Stimulated activated naive CD8-positive, alpha-beta T cell treated with anti-CD3 and anti-CD28 coated beads, Interleukin-15, Interleukin-2, amounts not matched to agents 100 U/mL and 50 U/mL, for 24 hours (primary cell): ENCODE measurements at places on chromosomes 1 and 21.

DNA sequence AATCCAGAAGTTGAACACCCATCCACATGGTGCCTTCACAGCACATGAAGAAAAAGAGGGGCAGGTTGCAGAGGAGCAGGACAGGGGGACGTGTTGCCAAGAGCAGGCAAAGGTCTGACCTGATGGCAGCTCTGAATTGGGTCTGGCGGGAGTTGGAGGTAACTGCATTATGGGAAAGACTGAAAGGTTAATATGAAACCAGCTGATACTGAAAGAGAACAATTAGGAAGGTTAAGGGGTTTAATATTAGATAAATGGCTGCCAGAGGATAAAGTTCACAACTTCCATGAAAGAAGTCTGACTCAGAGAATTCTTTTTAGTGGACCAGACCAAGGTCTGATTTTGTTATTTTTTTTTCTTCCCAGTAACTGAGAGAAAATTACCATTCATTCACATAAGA, 76.1 kb downstream of the CD58 start:
- no peak for DNase-seq

GRCh38 chr1:31505911-31506497, 70.3 kb upstream of the TINAGL1 start:
- DNase-seq = peak; percentile 33

DNA sequence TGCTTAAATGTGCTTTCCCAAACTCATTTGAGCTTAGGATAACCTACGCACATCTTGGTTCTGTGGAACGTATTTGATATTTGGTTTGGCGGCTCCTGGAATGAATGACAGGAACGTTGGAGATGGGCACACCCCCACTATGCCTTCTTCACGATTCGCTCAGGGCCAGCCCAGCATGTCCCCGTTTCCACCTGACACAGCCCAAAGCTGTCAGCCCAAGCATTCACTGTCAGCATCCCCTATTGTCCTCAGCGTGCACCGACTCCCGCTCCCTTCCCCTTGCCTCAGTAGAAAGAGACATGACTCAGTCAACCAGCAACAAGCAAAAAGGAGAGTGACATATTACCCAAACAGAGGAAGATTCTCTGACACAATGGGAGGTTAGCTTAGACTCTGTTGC, 181.4 kb downstream of the KCNJ6 start:
- no peak for DNase-seq

- no peak for DNase-seq
Observed at GRCh38 chr1:172980456-172980855, 70.3 kb downstream of the TNFSF18 start.

- DNase-seq = no peak
Observed at GRCh38 chr1:157803851-157804250, 16.1 kb downstream of the FCRL1 start.

- DNase-seq = no peak
Observed at GRCh38 chr1:33149453-33150190, 32.2 kb downstream of the TRIM62 start.

DNA sequence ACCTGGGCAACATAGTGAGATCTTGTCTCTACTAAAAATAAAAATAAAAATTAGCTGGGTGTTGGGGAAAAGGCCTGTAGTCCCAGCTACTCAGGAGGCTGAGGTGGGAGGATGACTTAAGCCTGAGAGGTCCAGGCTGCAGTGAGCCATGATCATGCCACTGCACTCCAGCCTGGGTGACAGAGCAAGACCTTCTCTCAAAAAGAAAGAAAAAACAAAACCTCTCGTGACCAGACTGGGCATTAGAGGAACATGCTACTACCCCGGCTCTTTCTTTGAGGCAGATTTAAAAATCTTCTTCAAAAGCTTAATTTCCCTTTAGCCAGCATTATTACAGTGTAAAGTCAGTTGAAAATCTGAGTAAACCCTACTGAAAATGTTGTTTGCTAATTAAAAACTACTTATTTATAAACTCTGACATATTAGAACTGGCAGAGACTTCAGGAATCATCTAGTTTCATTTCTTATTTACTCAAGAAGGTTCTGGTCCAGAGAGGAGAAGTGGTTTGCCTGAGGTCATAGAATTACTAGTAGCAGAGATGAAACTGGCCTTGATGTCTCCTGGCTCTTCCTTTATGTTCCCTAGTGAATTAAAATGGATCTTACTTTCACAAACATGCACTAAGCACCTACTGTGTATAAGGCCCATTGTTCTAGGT, 11.6 kb upstream of the ELAVL4 start:
- DNase-seq = no peak

DNA sequence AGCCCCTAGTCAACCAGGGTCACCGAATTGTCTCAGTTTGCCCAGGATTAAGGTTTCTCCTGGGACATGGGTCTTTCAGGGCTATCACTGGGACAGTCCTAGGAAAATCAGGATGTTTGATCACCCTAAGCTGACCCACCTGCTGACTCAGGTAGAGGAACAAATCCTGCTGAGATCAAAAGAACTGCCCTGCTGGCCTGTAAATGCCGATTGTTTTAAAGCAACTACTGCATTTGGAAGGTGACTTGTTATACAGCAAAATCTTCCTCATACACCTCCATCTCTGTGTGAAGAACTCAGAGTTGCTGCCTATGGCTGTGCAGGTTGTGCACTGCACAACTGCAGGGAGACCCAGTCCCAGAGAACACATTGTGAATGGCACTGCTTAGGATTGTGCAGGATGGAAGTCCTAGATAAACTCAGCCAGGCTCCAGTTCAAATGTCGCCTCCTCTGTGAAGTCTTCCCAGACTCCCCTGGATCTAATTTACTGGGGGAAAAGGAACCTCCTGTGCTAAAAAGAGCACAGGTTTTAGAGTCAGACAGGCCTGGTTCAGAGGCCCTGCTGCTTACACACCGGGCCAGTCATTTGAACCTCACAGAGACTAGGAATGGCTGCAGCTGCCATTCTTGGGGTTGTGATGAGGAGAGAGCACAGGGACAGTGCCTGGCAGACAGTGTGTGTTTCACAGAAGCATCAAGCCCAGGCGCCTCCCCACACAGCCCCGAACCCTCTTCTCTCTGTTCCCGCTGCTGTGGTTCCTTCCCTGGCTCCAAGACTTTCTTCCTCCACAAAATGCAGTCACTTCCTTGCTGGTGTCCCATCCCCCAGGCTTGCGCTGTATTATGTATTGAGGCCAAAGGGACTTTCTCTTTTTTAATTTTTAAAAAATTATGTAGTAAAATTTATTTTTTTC, 23.2 kb upstream of the LRP8 start:
- DNase-seq = no peak

GRCh38 chr1:117580882-117581281, 25.0 kb upstream of the TENT5C start:
- no peak for DNase-seq

- no peak for DNase-seq
Observed at GRCh38 chr1:14567056-14567455, 31.4 kb upstream of the KAZN start.

GRCh38 chr21:41611966-41612606, 104.1 kb upstream of the TMPRSS2 start:
- no peak for DNase-seq
